Tibial nerve (tissue), 4 donors: ENCODE measurements at places on chromosomes 11 and 22. TPM values are rescaled to one million over a fixed set of nuclear protein-coding genes. Genes with fewer than 3 reads are reported as not detected.

Gene APOA5
- total RNA-seq = not detected

Gene KRTAP5-9
- total RNA-seq = 0.59 TPM

Gene SCUBE1
- 214 TPM for total RNA-seq

Gene C11orf91
- not detected for total RNA-seq

Gene RAB39A
- total RNA-seq = 1.5 TPM

Gene ALDH3B2
- not detected for total RNA-seq

Gene BARX2
- not detected for total RNA-seq

Gene DDX6
- 107 TPM for total RNA-seq

Gene CASP5
- 0.30 TPM for total RNA-seq

Gene MMP7
- not detected for total RNA-seq

DNA sequence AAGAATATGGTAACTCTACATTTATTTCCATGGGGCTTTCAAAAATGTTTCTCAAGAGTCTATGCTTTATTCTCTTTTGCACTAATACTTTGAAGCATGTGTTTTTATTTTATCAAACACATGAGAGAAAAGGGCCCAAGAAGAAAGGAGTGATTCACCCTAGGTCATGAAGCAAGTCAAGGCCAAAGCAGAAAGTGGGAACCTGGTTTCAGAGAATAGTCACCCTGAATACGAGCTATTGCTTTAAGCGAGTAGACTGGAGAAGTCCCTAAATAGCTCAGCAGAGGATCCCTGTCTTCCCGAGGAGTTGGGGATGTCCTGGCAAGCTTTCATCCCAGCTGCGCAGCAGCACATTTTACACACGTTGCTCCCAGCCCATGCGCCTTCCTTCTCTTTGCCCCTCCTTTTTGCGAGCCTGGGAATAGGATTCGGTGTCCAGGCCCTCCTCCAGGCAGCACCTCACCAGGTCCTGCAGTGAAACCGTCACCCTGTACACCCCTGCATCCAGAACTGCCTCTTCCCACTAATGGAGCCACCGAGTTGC, 19.1 kb downstream of the MPEG1 start:
- H3K4me1 ChIP-seq = peaks cover 11% of the 10 kb centered on the region
- no peak for DNase-seq
- no peak overlapping the region for H3K4me3 ChIP-seq

GRCh38 chr11:67303835-67304411, 593 bp downstream of the SSH3 start:
- no peak for DNase-seq
- no peaks in the 10 kb centered on the region for H3K36me3 ChIP-seq
- peak overlapping the region; percentile 89 for H3K4me3 ChIP-seq
- H3K27me3 ChIP-seq = no peaks in the 10 kb centered on the region

DNA sequence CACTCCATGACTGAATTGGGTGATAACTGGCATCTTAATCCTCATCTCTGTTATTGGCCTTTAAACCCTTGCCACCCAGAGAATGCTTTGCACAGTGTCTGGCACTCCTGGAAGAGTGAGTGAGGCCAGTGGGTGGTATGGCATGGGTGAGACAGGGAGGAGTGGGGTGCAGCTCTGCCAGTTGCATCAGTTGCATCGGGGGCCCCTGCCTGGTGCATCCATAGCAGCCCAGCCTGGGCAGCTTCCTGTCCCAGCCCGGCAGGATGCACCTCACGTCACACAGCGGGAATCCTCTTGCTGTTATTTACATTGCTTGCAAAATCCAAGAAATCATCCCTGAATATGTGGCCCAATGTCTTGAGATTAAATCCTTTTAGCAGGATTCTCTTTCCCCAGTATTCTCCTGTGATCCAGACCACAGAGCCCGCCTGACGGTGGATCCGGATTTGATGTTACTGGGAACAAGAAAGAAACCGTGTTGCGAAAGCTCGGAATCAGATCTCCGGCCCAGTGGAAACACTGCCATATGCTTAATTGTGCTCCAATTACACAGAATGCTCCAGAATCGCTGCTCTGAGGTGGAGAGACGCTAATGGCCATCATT, 37.6 kb upstream of the MN1 start:
- H3K4me3 ChIP-seq = no peak overlapping the region
- no peaks in the 10 kb centered on the region for H3K27me3 ChIP-seq
- no peaks in the 10 kb centered on the region for H3K4me1 ChIP-seq
- H3K27ac ChIP-seq = no peak overlapping the region
- DNase-seq = no peak

GRCh38 chr11:95788921-95789505, 569 bp downstream of the FAM76B start:
- H3K36me3 ChIP-seq = peaks cover 36% of the 10 kb centered on the region
- peaks cover 42% of the 10 kb centered on the region for H3K4me1 ChIP-seq
- H3K27ac ChIP-seq = peak overlapping the region; percentile 99
- H3K4me3 ChIP-seq = peak overlapping the region; percentile 96
- peak; percentile 11 for DNase-seq
- H3K27me3 ChIP-seq = no peaks in the 10 kb centered on the region

DNA sequence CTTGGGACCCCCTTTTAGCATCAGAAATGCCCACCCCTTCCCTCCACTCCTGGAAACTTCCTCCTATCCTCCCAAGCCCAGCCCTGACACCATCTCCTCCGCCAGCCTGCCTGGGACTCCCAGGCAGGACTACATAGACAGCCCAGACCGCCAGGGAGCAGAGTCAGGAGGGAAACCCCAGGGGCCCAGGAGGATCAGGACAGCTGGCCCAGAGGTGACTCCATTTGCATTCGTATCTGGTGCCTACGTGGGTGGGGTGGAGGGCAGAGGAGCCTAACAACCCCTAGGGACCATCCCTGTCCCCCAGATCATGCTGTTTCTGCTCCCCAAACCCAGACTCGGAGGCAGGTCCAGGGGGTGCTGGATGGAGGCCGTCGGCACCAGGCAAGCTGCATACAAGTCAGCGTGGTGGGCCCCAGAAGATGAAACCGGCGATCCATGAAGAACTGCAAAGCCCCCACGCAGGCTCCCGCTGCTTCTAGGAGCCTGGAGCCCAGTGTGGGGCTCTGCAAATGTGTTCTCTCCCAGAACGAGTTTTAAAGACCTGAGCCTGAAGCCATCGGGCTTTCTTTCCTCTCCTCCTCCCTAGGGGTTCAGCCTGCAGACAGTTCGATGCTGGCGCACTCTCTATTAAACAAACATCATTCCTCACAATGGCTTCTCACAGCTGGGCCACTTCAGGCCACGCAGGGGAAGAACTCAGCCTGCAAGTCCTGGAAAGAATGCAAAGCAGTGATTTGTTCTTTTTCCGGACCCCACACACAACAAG, 1506.8 kb downstream of the BRD1 start:
- no peak for DNase-seq
- no peak overlapping the region for H3K27ac ChIP-seq
- H3K27me3 ChIP-seq = no peaks in the 10 kb centered on the region
- H3K4me1 ChIP-seq = no peaks in the 10 kb centered on the region

DNA sequence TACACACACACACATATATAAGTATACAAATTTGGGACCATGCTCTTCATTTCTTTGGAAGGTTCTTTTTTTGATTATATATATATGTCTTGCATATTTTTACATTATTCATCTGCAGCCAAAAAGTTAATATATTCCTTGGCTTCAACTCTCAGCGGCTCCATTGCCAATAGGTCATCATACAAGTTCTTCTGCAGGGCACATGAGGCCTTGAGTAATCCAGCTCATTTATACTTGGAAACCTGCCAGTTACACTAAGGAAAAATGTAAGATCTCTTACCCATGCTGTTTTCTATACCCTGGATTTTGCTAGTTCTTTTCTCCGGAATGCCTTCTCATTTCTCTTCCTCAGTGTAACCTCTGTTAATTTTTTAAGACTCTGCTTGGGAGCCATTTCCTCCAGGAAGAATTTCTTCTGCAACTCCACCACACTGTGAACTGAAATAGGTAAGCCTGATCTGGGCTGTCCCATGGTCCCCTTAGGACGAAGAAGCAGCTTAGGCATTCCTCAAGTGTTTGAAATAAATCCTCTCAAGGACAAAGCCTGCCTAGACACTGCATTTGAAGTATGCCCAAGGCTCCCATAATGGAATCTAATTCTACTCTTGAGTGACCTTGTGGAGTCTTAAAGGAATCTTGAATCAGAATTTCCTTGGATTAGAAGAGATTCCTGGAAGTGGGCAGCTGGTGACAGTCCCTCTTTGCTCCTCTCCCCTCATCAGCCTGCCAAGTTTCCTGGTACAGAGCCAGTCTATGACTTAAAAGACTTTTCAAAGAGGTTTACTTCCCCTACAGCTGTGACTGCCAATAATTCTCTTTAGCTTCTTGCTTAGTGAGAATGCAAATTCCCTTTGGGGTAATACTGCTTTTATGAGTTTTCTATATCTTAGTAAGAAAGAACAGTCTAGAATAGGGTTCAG, 182.8 kb downstream of the C11orf87 start:
- H3K36me3 ChIP-seq = no peaks in the 10 kb centered on the region
- H3K4me1 ChIP-seq = no peaks in the 10 kb centered on the region
- H3K27me3 ChIP-seq = no peaks in the 10 kb centered on the region
- no peak for DNase-seq

DNA sequence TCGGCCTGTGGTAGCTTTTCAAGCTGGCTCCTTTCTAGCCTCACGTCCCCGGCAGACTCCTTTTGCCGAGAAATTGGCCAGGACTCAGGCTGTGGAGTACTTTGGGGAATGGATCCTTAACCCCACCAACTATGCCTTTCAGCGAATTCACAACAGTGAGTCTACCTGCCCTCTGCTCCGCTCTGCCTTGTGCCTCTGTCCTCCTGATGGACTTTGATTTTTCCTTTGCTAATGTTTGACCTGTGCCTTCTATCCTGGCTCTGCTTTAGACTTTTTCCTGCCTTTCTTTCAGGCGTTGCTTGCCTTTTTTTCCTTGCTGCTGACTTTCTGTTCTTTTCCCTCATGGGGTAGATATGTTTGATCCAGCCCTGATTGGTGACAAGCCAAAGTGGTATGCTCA, 12.5 kb downstream of the MADD start:
- no peak overlapping the region for H3K4me3 ChIP-seq
- H3K27ac ChIP-seq = no peak overlapping the region
- no peak for DNase-seq
- H3K4me1 ChIP-seq = no peaks in the 10 kb centered on the region

DNA sequence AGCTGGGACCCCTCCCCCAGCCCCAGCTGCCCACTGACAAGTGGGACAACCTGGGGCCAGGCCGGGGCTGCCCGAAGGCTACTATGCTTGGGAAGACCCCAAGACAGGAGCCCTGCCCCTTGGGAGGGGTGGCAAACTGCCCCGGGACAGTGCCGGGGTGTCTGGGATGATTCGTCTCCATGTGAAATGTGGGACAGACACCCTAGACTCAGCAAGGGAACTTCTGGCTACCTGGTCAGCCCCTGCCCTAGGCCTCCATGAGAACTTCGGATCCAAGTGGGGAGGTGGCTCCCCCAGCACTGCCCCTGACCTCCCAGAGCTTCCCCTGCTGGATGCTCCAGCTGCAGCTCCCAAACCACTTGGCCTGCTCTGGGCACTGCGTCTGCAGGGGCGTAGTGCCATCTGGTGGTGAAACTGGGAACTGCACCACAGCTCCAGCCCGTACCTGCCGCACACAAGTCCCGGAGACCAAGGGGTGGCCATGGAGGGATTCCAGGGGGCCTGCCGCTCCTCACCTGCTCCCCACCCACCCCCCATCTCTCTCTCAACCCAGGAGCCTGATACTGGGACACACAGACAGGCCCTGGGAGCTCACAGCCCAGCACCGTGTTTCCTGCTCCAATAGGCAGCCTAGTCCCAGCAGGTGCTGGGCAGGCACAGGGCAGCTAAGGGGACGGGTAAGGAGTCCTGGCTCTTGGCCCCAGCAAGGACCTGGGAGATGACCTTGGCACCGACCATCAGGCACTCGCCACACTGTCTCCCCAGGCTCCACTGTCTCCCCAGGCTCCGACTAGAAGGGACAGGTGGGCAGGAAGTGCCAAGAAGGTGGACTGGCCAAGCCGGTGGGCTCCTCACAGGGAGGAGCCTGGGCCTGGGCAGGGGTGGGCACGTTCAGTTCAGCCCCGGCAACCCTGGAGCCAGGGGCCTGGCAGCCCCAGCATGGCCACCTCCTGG, 194.1 kb downstream of the IGLL1 start:
- no peaks in the 10 kb centered on the region for H3K4me1 ChIP-seq
- H3K27me3 ChIP-seq = no peaks in the 10 kb centered on the region
- no peak overlapping the region for H3K4me3 ChIP-seq
- no peak overlapping the region for H3K27ac ChIP-seq

GRCh38 chr11:119029340-119030028, 1.2 kb downstream of the SLC37A4 start:
- H3K4me1 ChIP-seq = peaks cover 55% of the 10 kb centered on the region
- H3K27me3 ChIP-seq = no peaks in the 10 kb centered on the region
- H3K36me3 ChIP-seq = peaks cover 28% of the 10 kb centered on the region

DNA sequence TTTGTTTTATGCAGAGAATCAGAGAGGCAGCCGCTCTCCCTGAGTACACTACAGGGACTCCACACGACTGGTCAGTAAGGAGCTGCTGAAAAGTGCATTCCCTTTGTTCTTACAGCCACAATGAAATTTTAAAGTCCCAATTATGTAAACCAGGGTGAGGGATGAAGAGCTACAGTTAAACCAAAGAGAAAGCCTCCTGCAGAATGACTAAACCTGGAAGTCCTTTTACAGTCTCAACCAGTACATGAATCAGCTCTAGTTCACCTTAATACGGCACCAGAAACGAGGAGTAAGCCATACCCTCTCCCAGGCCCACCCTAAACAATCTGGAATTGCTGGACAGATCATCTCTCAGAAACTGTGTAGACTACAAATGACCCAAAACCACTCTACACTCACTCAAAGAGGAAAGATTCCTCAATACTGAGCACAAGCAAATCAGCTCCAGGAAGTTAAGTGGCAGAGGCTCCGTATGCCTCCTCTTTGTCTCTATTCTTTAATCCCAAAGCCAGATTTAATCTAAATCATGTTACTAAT, 113.1 kb downstream of the RBFOX2 start:
- no peak for DNase-seq
- peak overlapping the region; percentile 34 for H3K4me3 ChIP-seq
- H3K4me1 ChIP-seq = peaks cover 78% of the 10 kb centered on the region
- H3K27me3 ChIP-seq = no peaks in the 10 kb centered on the region

- H3K4me3 ChIP-seq = no peak overlapping the region
- peaks cover 4% of the 10 kb centered on the region for H3K36me3 ChIP-seq
- no peaks in the 10 kb centered on the region for H3K27me3 ChIP-seq
- no peak for DNase-seq
Observed at GRCh38 chr11:75966537-75967287, 151.7 kb downstream of the UVRAG start.

DNA sequence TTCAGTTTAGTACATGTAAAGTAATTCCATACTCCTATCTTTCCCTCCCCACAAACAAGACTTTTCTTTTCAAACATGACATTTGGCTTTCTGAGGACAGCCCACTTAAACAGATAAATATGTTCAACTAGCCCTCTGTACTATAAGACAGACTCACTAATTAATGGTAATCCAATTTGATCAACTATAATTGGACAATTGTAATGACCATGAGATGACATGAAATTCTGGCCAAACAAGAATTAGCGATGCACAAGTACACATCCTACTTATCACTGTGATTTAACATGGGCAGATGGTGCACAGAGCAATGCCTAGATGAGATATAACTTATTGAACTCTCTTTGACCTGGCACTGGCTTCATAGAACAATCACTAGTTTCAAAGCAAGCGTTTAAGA, 1033.7 kb upstream of the CCDC90B start:
- H3K27me3 ChIP-seq = no peaks in the 10 kb centered on the region
- H3K4me1 ChIP-seq = no peaks in the 10 kb centered on the region
- no peak overlapping the region for H3K27ac ChIP-seq
- no peak for DNase-seq

GRCh38 chr11:119493712-119494111, 70.7 kb upstream of the THY1 start:
- H3K27ac ChIP-seq = no peak overlapping the region
- no peak overlapping the region for H3K4me3 ChIP-seq
- no peaks in the 10 kb centered on the region for H3K4me1 ChIP-seq

- H3K4me3 ChIP-seq = no peak overlapping the region
- no peaks in the 10 kb centered on the region for H3K27me3 ChIP-seq
- H3K36me3 ChIP-seq = no peaks in the 10 kb centered on the region
- H3K27ac ChIP-seq = no peak overlapping the region
- H3K4me1 ChIP-seq = no peaks in the 10 kb centered on the region
- DNase-seq = no peak
Observed at GRCh38 chr11:69203901-69204245, 48.1 kb downstream of the SMIM38 start.
